ENCODE measurements at places on chromosomes 3 and 15.
A peak's percentile ranks its signal among the peaks of the same experiment; 100 is the strongest.

GRCh38 chr3:114445233-114445632, 151.4 kb downstream of the TIGIT start:
- DNase-seq: no peak

DNA sequence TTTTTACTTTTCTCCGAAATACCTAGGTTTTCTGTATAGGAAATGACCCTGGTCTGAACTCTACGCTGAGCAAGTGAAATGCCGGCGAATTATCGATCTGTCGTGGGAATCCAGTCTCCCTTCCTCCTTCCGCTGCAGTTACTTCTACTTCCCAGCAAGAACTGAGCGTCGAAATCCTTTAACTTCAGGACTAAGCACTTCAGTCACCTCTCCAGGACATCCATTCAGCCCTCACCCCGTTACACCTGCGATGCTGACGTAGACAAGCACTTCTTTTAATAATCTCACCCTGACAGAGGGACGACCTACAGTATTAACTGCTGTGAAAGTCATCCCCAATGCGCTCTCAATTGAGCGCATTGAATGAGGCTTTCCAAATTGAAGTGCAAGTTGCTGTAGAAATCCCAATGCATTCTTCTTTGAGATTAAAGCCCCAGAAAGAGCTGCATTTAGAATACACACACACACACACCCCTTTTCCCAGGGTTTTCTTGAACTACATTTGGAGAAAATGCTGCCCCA, 1.3 kb downstream of the TOP2B start:
- peak; percentile 51 for DNase-seq

DNA sequence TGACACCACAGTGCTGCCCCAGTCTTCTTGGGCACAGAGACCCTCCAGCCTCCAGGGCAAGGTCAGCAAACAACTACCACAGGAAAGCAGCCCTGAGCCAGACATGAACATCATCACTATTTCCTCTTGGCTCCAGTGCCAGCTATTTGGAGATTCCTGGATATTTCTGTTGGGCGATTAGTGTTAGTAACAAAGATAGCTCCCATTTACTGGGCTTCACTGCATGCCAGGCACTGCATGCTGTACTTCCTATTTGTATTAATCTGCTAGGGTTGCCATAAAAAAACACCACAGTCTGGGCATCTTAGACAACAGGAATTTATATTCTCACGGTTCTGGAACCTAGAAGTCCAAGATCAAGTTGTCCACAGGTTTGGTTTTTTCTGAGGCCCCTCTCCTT, 255.1 kb upstream of the STT3B start:
- DNase-seq: no peak

GRCh38 chr3:171283183-171283847, 176.9 kb downstream of the TNIK start:
- no peak for DNase-seq

GRCh38 chr3:32200490-32200889, 38.0 kb upstream of the CMTM8 start:
- no peak for DNase-seq

- no peak for DNase-seq
Measured at GRCh38 chr3:26247712-26248111, 374.9 kb upstream of the LRRC3B start.

DNA sequence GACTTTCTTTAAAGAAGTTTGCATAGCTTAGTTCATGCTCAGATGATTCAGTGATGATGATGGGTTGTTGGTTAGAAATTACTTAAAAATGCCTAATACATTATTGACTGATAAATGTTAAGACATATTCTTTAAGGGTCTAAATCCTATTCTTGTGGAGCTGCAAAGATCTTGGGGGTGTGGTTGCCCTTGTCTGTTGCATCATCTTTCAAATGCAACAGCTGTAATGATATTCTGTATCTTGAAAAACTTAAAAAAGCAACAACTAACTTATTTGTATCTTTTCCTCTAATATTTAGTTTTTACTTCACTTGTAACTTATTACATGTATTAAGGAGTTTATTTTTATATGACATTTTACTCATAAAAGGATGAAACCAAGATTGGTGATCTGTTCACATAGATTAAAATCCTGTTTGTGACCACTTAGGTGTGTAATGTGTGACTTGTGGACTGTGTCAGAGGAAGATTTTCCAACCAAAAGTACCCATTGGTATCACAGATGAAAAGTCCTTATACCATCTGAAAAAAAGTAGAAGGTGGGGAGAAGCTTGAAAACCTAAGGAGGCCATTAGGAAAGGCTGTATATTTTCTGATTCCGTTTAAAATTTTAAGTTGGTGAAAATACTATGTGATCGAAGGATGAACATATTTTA, 142.8 kb downstream of the IGF1R start:
- no peak for DNase-seq

DNA sequence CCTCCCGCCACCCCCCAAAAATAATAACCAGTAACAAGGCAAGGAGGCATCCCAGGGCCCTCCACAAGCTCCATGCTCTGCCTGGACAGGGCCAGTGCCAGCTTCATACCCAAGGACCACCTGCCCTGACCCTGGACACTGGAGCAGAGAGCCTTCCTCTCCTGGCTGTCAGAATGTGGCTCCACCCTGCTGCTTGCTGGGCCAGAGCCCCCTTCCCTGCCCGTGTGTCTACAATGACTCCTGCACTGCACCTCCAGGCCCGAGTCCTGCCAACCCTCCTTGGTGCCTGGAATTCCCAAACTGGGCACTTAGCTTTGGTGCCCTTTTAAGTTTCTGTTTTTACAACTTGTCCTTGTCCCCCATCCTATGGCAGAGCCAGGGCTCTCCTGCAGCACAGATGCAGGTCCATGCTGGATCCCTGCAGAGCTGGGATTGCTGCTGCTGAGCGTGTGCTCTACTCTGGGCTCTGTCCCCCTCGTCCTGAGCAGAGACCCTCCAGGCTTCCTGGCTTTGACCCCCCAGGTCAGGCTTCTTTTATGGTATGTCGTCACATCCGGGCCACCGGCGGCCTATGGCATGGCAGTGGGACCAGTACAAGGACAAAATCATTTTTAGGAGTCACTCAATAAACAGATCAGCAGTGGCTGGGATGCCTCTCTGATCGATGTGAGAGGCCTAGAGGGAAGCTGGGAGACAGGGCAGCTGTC, 11.4 kb upstream of the SNRPA1 start:
- no peak for DNase-seq

DNA sequence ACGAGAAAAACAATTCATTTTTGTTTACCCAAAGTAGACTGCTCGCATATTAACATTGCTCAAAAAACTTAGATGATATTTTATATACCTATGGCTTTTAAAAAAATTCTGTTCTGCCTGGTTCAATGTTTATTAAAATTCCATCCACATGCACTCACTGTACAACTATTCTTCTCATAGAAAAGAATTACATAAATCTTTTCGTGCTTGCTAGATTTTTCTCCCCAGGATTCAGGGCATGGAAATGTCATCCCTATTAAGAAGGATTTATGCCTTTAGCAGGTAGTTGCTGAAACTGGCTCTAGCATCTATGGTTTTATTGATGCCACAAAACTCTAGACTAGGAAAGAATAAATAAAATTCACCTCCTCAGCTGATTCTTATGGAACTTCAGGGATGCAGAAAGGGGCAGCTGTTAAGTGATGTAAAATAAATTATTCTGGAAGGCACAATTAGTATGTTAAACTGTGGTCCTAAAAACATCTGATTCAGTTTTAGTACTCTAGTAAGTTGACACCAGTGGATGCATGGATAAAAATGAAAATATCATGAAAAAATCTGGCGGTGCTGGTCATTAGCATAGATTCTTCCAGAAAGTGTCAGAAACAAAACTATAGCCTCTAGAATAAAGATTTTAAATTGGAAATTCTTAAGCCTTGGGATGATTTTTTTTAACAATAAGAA, 41.6 kb downstream of the AAGAB start:
- DNase-seq: no peak

GRCh38 chr3:137325170-137325569, 367.4 kb downstream of the IL20RB start:
- DNase-seq: no peak

DNA sequence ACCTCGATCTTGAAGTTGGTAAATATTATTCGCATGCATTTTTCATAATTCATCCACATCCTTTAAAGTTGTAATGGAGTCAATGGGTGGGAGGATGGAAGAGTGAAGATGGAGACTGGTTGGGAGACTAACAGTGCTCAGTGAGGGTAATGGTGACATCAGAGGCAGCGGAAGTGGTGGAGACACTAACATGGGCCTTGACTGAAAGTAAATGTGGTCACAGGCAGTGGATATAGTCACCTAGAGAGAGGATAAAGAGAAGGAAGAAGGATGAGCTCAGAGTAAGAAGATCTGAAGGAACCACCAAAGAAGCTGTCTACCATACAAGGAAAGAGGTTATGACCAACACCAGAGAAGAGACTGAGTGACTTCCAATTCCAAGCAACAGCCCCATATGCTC, 281.6 kb upstream of the STT3B start:
- DNase-seq: no peak

GRCh38 chr3:114582929-114583328, 289.1 kb downstream of the TIGIT start:
- no peak for DNase-seq

DNA sequence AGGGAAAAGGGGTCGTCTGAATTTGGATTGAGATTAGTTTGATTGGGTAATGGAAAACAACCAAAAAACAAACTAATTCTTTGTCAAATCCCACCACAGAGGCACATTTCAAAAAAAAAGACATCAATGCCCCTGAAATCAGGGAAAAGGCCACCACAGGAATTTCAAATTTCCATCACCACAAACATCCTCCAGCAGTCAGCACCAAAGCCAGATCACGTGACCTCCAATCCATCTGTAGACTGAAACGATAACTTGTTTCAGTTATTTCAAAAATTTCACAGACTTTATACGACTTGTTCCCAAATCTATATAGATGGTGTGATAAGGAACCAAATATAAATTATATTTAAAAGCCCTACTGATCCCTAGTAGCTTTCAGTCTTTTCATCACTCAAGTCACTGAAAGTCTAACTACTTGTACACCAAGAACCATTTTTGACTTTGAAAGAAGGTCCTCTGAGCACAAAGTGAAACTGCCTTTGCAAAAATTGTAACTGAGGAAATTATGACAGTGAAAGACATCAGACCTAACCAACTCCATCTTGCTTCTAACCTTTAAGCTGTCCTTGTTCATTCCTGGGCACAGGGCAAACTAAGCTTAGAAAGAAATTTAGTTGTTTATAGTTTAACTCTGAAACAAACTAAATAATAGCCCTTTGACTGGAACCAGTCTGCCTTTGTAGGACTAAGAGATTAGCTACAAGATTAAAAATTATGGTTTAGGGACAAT, 48.1 kb upstream of the PLCL2 start:
- DNase-seq: no peak

GRCh38 chr15:71572452-71573053, 237.8 kb upstream of the NR2E3 start:
- DNase-seq: no peak

DNA sequence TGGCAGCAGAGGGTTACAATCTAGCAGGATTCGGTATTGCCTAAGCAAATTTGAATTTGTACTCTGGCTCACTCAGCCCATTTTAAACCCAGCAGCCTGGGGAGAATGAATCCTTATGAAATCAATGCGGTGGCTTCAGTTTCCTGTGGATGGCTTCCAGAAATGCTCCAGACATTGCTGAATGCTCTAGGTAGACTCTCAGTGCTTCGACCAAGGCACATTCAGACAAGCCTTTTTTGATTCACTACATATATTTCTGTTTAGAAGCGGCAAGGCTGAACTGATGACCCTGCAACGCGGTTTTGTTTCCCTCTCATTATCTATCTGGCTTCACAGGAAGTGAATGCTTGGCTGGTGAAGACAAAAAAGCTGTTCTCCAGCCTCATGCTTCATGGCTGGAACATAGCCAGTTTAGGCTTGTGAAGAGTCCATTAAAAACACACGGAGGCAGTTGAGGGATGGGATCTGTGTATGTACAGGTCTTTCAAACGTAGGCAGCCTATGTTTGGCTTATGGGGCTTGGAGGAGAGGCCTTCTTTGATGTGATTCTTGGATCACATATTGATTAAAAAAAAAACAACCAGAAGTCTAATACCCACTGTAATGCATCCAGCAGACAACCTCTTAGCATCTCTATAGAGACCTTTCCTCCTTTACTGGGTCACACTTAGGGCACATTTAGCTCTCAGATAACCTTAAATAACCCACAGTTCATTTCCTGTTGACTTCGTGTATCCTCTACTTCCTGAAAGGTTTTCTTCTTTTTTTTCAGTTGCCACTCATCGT, 400.2 kb upstream of the TBL1XR1 start:
- peak; percentile 57 for DNase-seq

- DNase-seq: no peak
Measured at GRCh38 chr3:86948822-86949221, 42.1 kb downstream of the VGLL3 start.

- no peak for DNase-seq
Measured at GRCh38 chr15:73357999-73358665, 10.6 kb downstream of the HCN4 start.

DNA sequence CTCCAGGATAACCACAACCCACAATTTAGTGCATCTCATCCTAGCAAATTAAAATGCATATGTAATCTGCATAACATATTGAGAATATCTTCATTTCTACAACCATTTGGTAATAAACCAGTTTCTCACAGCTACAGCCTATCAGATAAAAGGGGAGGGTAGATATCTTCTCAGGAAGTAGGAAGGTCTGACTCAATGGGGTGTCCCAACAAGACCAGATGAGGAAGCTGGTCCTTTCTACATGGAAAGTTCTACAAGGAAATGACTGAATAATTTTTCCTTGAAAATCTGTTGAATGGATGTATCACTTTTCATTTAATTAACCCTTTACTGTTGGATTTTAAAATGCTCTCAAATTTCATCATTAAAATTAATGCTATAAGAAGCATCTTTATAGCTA, 17.4 kb upstream of the TMPRSS7 start:
- DNase-seq: peak; percentile 27

DNA sequence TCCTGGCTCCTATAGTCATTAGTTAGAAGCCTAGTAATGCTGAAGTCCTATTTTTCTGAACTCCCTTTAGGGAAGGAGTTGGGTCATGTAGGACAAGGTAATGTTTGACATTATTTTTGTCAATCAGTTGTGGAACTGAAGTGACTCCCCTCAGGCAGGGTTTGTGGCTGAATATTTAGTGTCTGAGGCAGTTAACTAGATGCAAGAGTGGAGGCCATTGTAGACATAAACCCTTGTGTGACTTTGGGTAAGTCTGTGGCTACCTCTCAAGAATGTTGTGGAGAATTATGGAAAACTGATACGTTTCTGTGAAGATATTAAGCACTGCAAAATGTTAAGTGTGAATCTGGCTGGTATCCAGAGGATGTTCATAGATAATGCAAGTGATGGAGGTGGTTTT, 125.2 kb upstream of the PHLDB2 start:
- DNase-seq: no peak

DNA sequence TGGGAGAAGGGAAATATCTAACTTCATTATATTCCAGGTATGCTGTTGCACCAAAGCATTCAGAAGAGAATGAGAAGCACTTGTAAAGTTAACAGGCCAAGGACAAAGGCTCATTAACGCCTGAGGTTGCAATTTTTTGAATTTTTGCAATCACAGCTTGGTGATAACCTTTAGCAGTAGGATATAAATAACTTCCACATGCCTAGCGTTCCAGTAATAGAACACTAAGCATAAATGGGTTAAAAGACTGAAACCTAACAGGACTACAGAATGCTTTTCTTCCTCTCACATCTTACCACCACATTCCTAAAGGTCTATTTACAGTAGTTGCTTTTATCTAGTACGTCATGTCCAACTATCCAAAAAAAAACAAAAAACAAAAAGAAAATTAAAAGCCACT, 57.4 kb upstream of the IMPG2 start:
- no peak for DNase-seq

- peak; percentile 21 for DNase-seq
Measured at GRCh38 chr15:81863162-81863561, 182.7 kb downstream of the MEX3B start.

GRCh38 chr3:108106031-108106430, 15.2 kb upstream of the CD47 start:
- no peak for DNase-seq
